ENCODE measurements at places on chromosomes 3 and 15.

- no peak for DNase-seq
These were observed 144.8 kb downstream of the SUCLG2 start for GRCh38 chr3:67509471-67510075.

DNA sequence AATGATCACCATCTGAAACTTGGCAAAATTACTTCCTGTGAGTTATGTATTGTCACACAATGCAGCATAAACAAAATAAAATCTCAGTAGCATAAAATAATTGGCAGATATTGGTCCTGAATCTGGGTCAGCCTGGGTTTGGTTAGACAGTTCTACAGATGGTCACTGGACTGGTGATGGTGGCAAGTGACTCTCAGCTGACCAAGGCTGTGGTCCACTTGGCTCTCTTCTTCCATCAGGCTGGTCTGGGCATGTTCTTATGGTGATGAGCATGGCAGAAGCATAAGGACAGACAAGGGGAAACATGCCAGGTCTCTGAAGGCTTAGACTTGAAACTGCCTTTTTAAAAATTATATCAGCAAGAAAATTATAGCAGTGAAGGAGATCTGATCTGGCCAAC, 1205.0 kb upstream of the EPHA6 start:
- no peak for DNase-seq

- DNase-seq, result no peak
These were observed 74.4 kb downstream of the MGLL start for GRCh38 chr3:127747751-127748521.

DNA sequence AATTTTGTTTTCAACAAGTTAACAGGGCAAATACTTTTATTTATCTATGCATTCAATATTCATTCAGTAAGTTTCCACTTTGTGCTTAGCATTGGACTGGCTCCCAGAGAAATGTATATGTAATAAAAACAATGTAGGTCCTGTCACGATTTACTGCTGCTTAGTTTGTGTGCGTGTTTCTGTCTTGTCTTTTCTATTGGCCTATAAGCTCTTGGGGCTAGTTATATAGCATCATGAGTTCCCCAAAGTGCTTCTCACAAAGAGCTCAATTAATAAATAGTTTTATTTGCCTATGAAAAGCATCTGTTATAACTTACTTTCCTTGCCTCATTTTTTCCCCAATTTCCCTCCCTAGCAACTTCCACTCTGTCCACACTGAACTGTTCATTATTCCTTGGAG, 666.7 kb upstream of the NAALADL2 start:
- no peak for DNase-seq

GRCh38 chr3:49602877-49603411, 48.7 kb downstream of the BSN start:
- peak; percentile 23 for DNase-seq

DNA sequence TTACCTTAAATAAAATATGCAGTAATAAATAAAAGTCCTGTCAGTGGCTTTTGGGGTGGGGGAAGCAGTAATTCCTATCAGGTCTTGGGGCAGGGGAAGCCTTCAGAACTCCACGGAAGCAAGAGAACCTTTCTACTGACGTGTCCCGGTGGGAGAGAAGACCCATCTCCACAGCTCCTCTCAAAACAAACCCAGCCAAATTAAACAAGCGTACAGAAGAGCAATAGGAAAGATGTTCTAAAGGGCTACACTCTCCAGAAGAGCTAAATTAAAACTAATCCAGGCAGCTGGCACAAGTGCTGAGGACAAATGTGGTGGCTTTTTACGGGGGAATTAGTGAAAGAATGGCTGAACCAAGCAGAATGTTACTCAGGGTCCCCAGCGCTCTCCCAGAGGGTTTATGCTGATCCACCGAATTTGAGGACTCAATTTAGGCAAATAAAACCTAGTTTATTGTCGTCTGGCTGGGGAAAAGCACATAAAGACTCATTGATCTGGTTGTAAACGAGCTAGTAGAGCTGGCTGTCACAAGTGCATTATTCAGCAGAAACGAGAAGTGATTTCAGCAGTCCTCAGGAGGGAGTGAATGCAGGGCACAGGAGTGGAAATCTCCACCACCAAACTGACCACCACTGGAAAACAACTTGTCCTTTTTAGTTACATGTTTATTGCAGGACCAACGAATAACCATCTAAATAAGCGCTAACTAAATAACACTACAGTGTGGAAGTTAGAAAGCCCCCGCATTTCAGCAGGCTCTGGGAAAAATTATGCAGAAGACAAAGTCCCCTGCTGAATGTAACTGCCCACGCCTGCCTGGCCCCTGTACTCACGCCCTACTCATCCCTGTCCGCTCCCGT, 13.5 kb downstream of the BFSP2 start:
- DNase-seq, result no peak

- DNase-seq, result no peak
These were observed 13.7 kb upstream of the PCSK6 start for GRCh38 chr15:101503296-101503599.

GRCh38 chr15:68335251-68335650, 57.7 kb downstream of the FEM1B start:
- DNase-seq, result no peak

DNA sequence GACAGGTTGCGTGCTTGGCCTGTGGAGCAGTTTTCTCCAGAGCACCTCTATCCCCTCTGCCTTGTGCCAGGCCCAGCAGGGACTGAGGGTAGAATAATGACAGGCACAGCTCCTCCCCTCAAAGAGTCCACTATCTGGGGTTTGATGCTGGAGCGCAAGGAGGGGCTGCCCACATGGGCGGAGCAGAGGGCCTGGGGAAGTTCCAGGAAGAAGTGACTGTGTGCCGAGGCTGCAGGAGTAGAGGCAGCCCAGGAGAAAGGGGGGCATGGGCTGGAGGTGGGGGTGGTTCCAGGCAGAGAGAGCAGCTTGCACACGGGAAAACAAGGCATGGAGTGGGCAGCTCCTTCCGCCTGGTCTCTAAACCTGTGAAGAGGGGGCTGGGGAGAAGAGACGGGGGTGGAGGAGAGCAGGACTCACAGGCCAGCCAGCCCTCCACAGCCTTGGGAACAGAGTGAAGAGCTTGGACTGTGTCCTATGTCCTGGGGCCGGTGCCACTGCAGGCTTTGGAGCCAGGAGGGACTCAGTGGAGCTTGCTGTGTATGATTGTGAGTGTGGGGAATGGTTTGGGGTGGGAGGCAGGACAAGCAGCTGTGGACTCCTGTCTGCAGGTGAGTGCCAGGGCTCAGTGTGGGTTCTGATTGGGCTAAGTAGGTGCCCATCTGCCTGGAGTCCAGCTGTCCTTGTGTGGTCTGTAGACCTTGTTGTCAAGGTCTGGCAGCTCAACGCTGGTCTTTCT, 48.1 kb downstream of the APBA2 start:
- DNase-seq, result no peak

DNA sequence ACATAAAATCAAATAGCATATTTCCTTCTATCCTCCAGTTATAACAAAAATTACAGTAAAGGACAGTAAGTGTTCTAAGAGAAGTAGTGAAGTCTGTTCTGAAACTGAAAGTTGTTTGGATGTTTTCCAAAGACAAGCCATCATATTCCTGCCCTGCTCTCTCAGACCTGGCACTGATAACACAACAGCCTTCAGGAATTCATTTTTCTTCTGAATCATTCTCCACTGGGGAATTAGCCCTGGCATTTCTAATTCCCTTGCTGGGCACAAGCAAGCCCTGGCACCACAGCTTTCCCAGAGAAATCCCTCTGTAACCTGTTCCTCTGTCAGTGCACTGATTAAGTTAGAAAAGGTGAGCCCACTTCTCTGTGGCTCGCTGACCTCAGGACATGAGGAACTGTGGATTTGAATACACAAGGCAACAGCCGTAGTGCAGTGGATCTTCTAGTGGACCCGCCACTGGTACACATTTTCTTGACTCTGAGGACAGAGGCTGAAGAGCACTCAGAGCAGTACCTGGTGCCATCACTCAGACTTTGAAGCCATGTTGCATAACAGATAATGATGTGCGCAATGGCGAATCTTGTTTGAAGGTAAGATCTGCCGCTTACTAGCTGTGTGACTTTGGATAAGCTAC, 61.6 kb downstream of the WWTR1 start:
- no peak for DNase-seq

GRCh38 chr3:102301155-102301880, 133.5 kb upstream of the ZPLD1 start:
- DNase-seq, result no peak

- no peak for DNase-seq
These were observed 45.9 kb downstream of the CMSS1 start for GRCh38 chr3:99863588-99863987.

- no peak for DNase-seq
These were observed 1.3 kb upstream of the CPEB1 start for GRCh38 chr15:82648257-82649103.
